Spinal cord (tissue), 10 donors: ENCODE measurements at places on chromosomes 16 and 17.

DNA sequence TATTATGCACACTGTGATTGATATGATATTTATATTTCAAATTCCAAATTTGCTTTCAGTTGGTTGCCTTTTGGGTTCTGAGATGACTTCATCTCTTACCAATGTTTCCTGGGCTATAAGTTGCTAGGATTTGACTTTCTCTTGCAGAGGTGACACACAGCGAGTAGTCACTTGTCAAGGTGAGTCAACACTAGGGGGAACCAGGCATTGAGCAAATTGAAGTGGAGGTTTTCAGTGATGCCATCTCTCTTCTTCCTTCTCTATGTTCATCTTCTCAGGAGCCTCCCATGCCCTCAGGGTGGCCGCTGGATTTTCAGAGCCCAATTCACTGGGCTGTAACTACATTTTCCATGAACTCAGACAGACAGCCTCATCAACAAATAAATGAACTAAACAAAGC lies 6.0 kb upstream of the CPD start:
- DNase-seq: no peak

GRCh38 chr17:50599606-50600005 lies 35.1 kb upstream of the ABCC3 start:
- no peak for DNase-seq

DNA sequence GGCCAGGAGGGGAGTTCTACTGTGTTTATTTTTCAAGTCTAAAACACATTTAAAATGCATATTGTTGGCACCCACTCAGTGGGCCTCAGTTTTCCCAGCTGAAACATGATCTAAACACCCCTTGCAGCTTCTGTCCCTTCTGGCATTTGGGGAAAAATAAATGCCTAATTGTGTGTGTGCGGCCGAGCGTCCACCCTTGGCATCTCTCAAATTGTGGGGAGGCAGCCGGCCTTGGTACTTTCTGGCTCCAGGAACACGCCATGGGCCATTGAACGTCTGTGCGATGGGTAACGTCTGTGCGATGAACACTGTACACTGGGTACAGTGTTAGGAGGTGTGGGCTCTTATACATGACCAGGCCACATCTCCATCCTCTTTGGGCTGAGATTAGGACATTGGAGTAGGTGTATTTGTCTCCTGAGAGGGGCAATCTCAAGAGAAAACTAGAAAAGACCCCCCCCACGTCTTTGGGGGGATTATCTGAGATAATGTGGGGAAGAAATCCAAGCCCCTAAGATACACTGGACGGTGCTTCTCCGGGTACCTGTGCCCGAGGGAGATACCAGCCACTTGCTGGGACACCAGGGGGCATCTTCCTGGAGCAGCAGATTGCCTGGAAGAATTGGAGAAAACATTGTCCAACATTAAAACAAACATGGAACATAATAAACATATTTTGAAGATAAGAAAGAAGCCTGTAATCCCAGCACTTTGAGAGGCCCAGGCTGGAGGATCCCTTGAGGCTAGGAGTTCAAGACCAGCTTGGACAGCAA lies 54.9 kb downstream of the RAB11FIP4 start:
- DNase-seq: no peak

- DNase-seq: no peak
Measured at GRCh38 chr17:42045719-42046118, 4.7 kb downstream of the C17orf113 start.

DNA sequence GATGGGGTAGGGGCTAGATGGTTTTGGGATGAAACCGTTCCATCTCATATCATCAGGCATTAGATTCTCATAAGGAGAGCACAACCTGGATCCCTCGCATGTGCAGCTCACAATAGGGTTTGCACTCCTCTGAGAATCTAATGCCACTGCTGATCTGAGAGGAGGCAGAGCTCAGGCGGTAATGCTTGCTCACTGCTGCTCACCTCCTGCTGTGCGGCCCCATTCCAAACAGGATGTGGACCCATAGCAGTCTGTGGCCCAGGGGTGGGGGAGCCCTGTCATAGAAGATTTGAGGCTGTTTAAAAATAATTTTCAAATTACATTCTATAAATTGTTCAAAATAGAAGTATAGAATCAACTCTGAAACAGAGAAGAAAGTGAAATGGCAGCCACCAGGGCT lies 50.8 kb downstream of the PHKB start:
- no peak for DNase-seq

DNA sequence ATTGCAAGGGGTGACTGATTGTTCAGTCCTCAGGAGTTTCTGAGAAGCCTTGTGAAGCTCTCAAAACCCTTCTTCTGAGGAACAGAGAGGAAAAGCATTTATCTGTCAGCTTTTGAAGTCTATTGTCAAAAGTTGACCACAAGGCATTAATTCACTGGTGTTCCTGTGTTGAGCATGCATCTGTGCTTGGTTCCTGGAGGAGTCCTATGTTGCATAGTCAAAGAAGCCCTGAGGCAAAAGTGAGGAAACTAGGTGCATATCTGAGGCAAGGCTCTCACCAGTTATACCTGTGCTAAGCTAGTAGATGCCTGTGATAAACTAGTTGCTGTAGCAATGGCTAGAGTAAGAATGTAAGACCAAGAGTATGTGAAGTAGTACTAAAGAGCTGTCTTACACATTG lies 1.8 kb upstream of the HEATR6 start:
- no peak for DNase-seq

GRCh38 chr16:48498769-48499631 lies 111.0 kb downstream of the N4BP1 start:
- DNase-seq: no peak
